H1 (cell line): ENCODE measurements at places on chromosomes 6 and 20.

DNA sequence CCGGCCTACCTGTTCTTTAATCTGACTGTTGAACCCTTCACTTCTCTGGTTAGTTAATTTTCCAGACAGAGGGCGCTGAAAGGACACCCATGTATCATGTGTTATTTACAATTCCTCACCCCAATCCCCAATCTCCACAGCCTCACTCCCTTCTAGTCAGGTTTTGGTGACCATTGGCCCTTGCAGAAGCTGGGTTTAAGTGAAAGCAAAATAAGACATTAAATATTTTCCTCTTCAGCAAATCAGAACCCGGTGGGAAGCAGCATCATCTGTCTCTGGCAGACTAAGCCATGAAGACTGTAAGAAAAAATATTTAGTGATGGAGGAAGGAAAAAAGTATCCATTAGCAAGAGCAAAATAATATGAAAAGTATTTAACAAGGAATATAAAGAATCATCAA lies 9.4 kb upstream of the HLA-DQA1 start:
- DNase-seq = no peak

GRCh38 chr20:1830240-1830639 lies 65.0 kb upstream of the SIRPA start:
- no peak for DNase-seq

DNA sequence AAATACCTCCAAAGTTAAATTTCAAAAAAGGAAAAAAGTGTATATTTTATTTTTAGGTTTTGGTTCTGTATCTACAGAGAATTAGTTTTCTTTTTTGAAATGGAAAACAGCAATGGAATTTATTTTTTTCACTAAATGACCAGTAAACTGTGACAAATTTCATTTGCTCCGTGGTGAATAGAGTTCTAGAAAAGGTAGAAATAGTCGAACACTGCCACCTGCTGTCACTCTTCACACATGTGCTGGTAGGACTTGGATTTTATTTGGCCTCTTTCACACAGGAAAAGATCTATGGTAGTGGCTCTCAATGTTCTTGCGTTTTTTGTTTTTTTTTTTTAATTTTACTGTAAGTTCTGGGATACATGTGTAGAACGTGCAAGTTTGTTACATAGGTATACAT lies 312.5 kb downstream of the EYA4 start:
- DNase-seq = no peak

- DNase-seq = no peak
Measured at GRCh38 chr20:42370075-42370474, 751.9 kb upstream of the CHD6 start.

DNA sequence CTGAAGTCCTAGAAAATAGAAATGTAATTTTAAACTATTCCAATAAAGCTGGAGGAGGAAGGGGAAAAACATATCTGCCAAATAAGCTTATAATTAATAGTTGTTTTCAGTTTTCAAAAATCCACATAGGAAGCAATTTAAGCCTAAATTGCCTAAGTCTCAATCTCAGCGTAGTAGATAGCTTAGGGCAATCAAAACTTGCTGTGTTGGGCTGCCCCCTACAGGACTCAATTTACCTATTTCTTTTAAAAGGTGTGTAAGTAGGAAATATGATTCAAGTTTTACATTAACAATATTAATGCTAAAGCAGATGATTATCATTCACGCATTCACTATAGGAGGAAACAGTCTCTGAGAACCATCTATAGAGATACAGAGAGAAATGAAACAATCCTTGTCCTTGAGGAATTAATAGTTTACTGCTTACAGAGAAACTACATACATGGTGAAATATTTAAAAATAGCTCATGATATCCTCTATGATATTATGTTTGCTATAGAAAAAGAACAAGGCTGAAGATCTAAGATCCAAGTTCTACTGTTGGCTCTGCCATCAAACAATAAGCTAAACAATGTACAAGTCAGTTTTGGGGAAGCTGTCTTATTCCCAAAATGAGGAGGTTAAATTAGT lies 102.1 kb downstream of the ATG5 start:
- no peak for DNase-seq

DNA sequence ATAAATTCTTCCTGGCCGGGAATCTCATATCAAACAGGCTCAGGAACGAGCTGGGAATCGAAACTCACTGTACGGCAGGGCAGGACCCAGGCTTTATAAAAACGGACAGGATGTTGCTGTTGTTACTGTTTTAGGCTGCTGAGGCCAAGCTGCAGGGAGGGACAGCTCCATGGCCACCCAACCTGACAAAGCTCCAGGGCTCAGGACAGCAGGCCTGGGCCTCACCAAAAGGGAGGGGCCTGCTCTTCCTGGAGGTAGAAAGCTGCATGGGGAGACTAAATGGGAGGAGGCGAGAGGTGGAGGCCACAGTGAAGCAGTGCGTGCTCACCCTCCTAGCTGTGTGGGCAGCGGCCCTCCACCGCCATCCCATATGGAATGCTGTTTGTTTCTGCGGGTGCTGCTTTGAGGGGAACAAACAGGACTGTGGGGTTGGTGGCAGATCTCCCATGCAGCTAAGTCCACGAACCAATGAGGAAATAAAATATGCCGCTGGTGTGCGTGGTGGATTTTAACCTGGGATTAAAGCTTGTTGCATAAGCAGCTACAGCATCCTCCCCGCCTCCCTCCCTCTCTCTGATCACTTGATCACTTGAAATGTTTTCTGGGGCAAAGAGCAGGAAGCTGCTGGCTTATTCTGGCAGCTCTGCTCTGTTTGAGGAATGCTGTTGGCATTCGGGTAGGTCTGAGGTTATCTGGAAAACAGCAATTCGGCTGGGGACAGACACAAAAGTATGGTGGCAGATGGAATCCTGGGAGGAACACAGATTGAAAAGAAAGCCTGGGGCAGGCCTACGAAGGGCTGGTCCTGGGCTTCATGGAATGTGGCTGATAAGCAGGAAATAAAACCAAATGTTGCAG lies 2.4 kb upstream of the ZMYND8 start:
- DNase-seq = no peak

DNA sequence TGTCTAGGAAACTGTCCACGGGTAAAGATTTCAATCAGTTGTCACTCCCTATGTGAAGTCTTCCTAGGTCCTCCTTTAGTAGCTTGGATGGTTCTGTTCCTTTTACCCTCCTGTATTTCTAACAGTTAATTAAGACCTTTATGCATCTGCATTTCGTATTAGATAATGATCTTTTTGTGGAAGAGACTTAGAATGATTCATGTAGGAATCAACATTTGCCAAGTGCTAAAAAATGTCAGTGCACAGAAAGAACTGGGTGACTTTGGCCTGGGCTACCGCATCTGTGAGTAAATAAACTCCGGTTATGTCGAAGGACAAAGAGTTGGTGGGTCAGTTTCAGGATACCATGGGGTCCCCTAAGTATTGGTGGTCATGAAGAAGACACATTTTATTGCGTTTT lies 918.0 kb downstream of the TFAP2A start:
- no peak for DNase-seq

DNA sequence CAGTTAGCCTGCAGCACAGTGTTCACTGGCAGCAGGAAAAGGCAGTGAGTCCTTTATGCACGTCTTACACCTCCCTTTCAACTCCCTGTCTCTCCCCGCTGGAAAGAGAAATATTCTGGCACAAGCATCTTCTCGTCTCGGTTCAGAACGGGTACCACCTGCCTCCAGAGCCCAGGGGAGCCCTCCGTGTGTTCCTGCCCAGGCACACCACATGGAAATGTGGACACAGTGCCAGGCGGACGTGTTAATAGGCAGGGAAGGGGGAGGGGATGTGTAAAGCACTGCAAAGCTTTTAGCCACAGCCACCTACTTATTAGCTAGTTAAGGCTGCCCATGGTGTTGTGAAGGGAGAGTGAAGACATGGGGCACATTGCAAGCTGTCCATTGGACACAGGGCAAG lies 219.7 kb downstream of the FARS2 start:
- no peak for DNase-seq

GRCh38 chr20:54320148-54320607 lies 112.3 kb downstream of the PFDN4 start:
- DNase-seq = no peak

DNA sequence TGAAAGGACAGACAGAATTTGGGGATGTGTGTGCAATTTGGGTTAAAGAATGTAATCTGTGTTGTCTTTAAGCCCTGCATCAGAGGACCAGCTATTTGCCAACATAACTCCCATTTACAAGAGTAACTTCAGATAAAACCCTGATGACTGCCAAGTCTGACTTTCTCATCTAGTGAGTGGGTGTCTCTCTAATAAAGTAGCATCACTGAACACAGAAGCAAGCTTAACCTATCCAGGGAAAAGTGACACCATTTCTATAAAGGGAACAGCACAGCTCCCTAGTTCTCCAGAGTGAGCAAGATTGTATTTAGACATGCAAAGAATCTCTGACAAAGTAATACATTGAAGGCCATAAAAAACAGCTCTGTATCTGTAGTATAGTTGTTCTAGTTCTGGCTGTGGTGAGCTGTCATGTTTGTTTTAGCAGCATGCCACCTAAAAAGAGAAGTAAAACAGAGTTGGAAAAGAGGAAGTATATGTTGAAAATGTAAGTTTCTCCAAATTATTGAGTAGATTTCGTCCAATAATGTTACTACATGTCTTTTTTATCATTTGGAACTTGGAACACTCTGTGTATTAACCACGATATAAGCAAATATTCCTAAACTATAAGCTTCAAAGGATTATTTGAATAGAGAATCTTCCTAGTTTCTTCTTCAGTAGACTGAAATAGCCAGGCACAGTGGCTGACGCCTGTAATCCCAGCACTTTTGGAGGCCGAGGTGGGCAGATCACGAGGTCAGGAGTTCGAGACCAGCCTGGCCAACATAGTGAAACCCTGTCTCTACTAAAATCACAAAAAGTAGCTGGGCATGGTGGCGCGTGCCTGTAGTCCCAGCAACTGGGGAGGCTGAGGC lies 8.8 kb upstream of the PIM1 start:
- no peak for DNase-seq

DNA sequence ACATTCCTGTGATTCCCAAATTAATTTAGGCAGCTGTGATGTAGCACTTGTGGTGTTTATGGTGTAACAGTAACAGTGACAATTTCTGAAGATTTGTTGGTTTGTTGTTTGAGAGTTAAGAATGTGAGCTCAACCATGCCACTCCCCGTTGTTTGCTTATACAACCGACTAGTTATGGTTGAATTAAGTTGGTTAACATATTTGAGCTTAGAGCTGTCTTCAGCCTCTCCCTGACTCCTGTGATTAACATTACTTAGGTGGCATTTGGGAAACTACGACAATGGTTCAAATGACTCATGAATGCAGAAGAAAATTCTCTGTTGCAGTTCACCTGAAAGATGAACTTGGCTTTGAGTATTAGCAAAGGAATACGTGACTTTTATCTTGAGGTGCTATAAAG lies 35.9 kb upstream of the PRL start:
- DNase-seq = no peak

- DNase-seq = no peak
Measured at GRCh38 chr6:164015088-164015484, 600.6 kb downstream of the QKI start.
